Stimulated activated CD4-positive, alpha-beta T cell treated with anti-CD3 and anti-CD28 coated beads, TNF-alpha, amount 100 ng/mL, for 1 hour (primary cell): ENCODE measurements at places on chromosomes 2 and 18.

DNA sequence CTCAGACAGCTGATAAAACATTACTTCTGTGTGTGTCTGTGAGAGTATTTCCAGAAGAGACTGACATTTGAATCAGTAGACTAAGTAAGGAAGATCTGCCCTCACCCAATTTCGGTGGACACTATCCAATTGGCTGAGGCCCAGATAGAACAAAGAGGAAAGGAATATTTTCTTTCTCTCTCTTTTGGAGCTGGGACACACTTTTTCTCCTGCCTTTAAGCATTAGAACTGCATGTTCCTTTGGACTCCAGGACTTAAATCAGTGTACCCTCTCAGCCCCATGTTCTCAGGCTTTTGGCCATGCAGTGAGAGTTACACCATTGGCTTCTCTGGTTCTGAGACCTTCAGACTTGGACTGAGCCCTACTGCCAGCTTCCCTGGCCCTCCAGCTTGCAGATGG lies 3.3 kb upstream of the SRBD1 start:
- DNase-seq, result no peak

- no peak for DNase-seq
Observed at GRCh38 chr2:80136338-80136737, 168.2 kb downstream of the LRRTM1 start.

DNA sequence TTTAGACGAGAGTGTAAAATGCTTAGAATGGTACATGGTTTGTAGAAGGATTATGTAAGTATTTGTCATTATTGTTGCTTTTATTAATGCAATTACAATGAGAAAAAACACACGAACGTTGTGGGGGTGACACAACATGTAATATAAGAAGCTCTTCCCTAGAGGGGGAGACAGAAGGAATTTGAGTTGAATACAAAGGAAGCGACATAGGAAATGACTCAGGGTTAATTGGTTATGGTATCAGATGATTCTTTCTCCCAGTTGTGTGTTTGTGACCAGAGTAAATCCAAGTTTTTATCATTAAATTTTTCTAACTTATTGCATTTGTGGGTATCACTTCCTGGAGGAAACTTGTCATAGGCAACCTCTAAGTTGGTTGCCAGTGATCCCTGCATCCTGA lies 625.6 kb upstream of the CDH2 start:
- no peak for DNase-seq

DNA sequence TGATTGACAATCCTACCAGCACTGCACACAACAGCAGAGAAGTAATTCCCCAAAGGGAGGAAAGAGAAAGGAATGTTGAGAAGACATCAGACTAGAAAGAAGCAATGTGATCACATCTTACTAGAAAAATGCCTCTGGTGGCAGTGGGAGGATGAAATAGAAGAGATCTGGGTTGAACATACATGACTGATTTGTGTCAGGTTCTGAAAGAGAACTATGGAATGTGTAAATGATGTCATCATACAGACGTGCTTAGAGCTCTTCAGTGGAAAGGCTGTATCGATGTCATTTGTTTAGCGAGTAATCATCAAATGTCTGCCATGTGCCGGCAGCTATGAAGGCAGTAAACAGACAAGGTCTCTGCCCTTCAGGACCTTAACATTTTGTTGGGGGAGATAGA lies 24.9 kb downstream of the GORASP2 start:
- no peak for DNase-seq

- no peak for DNase-seq
Observed at GRCh38 chr2:40242315-40242714, 209.6 kb downstream of the SLC8A1 start.

DNA sequence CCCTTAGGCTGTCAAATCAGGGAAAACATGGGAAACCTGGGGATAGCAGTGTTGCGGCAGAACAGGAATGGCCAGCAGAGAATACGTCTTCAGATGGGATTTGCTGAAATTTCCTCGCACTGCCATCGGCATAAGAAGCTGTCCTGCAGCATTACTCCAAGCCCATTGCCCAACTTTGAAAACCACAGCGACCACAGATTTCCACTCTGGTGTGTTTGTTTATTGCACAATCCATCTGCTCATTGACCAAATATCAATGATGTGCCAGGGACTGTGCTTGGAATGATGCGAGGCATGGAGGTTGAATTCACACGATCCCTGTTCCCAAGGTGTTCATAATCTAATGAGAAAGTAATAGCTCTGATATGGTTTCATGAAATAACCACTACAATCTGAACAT lies 383.3 kb upstream of the MYT1L start:
- no peak for DNase-seq

- DNase-seq, result no peak
Observed at GRCh38 chr2:2399396-2399795, 68.3 kb upstream of the MYT1L start.

- DNase-seq, result no peak
Observed at GRCh38 chr2:8752385-8752784, 70.5 kb downstream of the ID2 start.

- no peak for DNase-seq
Observed at GRCh38 chr2:191803007-191803406, 43.9 kb downstream of the CAVIN2 start.

DNA sequence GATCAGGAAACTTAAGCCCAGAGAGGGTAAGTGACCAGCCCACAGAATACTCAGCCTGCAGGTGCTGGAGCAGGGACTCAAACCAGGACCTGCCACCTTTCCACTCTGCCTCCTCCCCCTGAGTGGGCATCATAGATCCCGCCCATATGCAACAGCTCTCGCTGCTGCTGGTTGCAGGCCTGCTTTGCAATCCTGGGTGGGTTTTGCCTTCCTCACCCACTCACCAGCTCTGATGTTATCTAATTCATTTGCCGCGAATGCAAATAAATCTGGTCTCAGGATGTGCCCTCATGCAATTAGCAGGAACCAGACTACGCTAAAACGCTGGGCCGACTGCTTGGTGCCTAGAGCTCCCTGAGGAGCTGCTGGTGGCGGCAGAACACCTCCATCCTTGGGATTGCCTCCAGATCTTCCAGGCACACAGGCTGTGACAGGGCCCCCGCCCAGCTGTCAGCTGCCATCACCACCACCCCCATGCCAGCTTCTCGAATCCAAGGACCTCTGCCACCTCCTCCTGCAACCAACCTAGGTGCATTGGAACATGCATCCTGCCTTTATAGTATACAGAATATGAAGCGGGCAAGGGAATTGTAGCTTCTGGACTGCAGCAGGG lies 28.8 kb downstream of the CNGA3 start:
- DNase-seq, result no peak

DNA sequence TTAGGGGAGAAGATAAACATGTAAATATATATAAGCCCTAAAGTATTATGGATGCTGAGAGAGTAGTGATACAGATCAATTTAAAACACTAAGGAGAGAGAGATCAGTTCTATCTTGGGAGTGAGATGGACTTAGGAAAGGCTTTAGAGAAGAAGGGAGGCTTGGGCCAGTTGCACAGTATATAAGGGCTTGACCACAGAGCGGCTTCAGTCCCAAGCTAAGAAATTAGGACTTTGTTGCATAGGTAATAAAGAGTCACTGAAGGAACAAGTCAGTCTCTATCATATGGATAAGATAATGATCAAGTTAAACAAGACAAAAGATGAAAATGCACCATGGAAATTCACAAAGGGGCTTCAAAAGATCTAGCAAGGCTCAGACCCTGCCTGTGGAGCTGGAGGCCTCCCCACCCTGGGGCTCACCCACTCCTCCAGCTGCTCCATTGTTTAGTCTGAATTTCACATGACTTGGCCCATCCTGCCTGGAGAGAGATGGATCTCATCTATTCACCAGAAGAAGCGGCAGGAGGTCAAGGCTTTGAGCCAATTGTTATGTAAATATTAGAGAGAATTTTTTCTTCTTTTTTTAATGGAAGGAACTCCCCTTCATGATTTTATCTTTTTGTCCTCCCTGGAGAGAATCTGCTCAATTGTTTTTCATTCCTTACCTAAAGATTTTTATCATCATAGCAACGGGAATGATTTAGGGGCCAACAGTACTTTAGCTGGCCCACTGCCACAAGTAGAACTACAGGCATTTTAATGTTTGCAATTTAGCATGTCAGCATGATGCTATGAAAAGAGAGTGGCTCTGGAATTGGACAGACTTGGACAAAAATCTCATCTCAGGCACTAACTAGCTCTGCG lies 44.0 kb downstream of the GYPC start:
- DNase-seq, result no peak

- no peak for DNase-seq
Observed at GRCh38 chr18:7872569-7872968, 305.5 kb downstream of the PTPRM start.

DNA sequence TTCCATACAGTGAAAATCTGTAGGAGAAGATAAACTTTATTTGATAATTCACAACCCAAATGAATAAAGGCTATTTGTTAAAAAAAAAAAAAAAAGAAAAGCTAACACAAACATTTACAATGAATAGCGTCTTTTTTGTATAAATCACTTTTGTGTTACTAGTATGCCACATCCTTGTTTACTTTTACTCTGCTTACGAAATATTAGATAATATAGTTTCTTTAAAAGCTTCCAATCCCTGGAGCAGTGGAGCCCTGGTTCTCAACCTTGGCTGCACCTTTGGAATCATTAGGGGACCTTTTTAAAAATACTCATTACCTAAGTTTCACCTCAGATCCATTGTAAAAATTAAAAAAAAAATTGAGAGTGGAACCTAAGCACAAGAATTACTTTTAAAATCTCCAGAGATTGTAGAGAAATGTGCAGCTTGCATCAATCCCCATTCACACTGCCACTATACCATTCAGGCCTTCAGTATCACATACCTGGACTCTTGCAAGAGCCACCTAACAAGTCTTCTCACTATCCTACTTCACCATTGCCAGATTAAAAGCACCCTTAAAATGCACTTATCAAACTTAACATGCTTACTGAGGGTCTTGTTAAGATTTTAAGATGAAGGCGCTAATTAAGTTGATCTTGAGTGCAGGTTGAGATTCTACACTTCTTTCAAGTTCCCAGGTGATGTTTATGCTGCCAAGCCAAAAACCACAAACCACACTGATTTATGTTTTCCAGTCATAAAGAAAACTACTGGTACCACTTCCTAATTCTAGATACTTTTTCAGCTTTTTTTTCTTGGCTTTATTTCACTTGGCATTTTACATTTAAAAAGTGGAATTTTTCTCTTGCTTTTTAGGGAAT lies 59.7 kb upstream of the ZC3H15 start:
- no peak for DNase-seq

DNA sequence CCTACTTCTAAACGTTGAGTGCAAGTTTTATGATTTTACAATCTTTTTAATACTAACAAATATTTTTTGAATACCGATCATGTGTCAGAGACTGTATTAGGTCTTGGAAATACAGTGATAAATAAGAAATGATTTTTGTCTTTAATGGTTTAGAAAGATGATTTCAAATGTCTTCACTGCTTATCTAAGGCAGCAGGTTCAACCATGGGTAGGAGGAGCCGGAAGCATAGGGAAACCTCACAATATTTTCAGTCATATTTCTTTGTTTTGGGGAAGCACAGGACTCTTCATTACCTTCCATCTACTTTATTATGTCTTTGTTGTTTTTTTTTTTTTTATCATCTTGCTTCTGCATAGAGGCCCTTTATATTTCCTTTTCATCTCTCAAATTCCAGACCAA lies 165.2 kb upstream of the EPC2 start:
- no peak for DNase-seq

- DNase-seq, result no peak
Observed at GRCh38 chr2:129885735-129886134, 93.7 kb upstream of the RAB6C start.

DNA sequence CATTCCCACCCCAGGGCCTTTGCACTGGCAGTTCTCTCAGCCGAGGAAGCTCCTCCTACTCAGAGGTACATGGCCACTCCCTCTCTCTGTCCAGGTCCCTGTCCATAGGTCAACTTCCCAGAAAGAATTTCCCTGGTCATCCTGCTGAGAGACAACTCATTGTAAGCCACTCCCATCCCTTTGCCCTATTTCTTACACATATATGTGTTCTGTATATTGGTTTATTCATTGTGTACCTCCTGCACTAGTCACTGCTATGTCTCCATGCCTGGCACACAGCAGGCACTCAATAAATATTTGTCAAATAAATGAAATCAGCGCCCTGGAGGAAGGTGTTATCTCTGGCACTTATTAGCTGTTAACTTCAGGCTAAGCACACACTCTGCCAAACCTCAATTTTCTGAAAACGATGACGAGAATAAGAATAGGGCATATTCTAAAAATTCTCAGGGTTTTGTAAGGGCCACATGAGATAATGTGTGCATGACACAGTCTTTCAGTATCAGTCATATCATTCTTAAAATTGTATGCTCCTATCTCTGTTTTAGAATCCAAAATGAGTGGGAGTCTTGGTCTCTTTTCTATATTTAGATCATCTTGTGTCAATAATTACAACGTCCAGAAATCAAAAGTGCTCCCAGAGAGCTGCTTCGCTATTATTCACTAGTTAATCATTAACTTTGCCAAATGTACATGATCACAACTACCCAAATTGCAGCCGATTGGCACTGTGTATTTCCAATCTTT lies 198.0 kb downstream of the ALK start:
- no peak for DNase-seq

GRCh38 chr2:102487761-102488462 lies 14.9 kb downstream of the SLC9A4 start:
- no peak for DNase-seq

DNA sequence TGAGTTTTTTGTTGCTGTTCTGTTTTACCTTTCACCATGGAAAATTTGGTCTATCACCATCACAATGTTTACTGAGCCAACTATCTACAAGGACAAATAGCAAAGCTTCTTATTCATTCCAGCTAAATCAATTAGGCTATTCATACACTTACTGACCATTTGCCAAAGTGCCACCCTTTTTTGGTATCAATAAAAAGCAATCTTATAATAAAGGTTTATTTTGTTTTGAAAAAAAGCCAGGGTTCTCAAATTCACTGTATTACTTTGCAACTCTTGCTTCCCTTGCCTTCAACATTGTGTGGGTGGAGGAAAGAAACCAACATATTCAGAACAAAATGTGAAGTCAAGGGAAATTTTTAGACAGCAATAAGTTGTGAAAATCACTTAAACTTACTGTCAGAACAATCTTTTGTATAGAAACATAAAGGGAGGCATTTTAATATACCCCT lies 15.3 kb downstream of the PELI1 start:
- DNase-seq, result no peak

DNA sequence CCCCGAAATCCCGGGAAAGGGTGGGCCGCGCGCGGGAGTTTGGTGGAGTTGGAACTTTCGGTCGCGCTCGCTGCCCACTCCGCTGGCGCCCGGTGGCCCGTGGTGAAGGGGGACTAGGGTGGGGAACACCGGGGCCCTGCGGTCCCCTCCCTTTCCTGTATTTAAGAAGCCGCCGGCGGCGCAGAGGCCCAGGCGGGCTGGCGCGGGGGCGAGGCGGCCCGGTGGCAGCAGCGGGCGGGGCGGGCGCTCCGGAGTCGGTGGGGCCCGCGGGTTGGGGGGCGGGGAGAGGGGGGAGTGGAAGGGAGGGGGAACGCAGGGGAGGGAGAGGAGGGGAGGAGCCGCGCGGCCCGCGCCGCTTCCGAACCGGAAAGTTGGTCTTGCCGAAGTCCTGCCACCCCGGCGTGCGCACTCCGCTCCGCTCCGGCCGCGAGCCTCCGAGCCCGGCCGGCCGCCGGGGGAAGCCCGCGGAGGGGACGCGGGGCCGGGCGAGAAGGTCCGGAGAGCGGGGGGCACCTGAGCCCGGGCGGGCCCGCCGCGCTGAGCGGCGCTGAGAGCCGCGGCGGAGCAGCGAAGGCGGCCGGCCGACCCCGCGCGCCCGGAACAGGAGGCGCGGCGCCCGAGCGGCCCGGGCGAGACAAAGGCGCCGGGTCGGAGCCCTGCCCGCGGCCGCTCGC lies 425 bp upstream of the SALL3 start:
- DNase-seq, result no peak
